ENCODE measurements at places on chromosomes 1 and 21. TPM values are rescaled to one million over a fixed set of nuclear protein-coding genes. Genes with fewer than 3 reads are reported as not detected.
A peak's percentile ranks its signal among the peaks of the same experiment; 100 is the strongest.

GRCh38 chr1:117664314-117664713 lies 58.5 kb downstream of the TENT5C start:
- no peak overlapping the region for H3K4me3 ChIP-seq
- no peaks in the 10 kb centered on the region for H3K36me3 ChIP-seq
- H3K27me3 ChIP-seq, result peaks cover 2% of the 10 kb centered on the region
- H3K27ac ChIP-seq, result no peak overlapping the region
- no peaks in the 10 kb centered on the region for H3K4me1 ChIP-seq
- no peak for DNase-seq

- H3K4me3 ChIP-seq, result no peak overlapping the region
- no peak for DNase-seq
- H3K27me3 ChIP-seq, result no peaks in the 10 kb centered on the region
- H3K4me1 ChIP-seq, result no peaks in the 10 kb centered on the region
Measured at GRCh38 chr1:219123036-219123435, 50.6 kb upstream of the LYPLAL1 start.

GRCh38 chr1:83017701-83018100 lies 981.2 kb downstream of the TTLL7 start:
- no peak overlapping the region for H3K27ac ChIP-seq
- no peaks in the 10 kb centered on the region for H3K36me3 ChIP-seq
- no peaks in the 10 kb centered on the region for H3K4me1 ChIP-seq
- H3K4me3 ChIP-seq, result no peak overlapping the region

GRCh38 chr1:240496941-240497340 lies 115.0 kb downstream of the GREM2 start:
- H3K4me3 ChIP-seq, result no peak overlapping the region
- DNase-seq, result no peak
- H3K36me3 ChIP-seq, result no peaks in the 10 kb centered on the region
- H3K27me3 ChIP-seq, result no peaks in the 10 kb centered on the region
- H3K4me1 ChIP-seq, result peaks cover 21% of the 10 kb centered on the region
- H3K27ac ChIP-seq, result no peak overlapping the region

DNA sequence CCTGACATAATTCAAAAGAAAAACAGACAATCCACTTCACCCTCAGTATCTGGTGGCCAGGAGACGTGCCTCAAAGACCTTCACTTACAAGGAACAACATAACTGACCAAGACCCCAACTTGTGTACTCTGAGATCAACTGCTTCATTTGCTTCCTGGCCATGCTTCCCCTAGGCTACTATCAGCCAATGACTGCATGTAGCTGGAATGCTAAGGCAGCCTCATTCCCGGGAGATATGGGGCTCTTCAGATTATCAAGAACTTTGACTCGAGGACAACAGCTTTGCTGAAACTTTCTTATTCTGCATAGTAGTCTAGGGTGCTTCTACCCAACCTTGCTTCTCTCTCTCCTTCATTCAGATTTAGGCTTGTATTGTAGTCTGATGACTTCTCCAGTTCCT lies 11.7 kb upstream of the UCK2 start:
- H3K27me3 ChIP-seq, result no peaks in the 10 kb centered on the region
- H3K4me3 ChIP-seq, result no peak overlapping the region
- no peaks in the 10 kb centered on the region for H3K4me1 ChIP-seq
- DNase-seq, result peak; percentile 32

GRCh38 chr1:229087339-229087738 lies 183.6 kb upstream of the RAB4A start:
- H3K27me3 ChIP-seq, result peaks cover 2% of the 10 kb centered on the region
- H3K36me3 ChIP-seq, result no peaks in the 10 kb centered on the region
- DNase-seq, result no peak

DNA sequence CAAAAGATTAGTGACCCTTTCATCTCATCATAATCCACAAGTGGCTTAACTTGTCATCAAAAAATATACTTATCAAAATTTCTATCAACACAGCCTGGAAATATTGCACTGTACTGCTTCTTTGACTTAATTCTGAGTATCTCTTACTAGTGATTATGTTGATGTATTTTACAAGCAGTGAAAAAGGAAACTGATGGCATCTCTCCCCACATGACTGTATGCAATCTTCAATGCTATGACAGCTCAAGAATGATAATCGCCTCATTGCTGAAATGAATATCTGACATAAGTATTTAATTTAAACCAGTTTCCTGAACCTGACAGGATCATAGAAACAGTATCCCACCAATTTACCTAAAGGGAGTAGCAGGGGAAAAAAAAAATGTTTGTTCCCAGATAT lies 79.5 kb downstream of the DPYD start:
- H3K4me3 ChIP-seq, result no peak overlapping the region
- DNase-seq, result no peak
- no peaks in the 10 kb centered on the region for H3K36me3 ChIP-seq

DNA sequence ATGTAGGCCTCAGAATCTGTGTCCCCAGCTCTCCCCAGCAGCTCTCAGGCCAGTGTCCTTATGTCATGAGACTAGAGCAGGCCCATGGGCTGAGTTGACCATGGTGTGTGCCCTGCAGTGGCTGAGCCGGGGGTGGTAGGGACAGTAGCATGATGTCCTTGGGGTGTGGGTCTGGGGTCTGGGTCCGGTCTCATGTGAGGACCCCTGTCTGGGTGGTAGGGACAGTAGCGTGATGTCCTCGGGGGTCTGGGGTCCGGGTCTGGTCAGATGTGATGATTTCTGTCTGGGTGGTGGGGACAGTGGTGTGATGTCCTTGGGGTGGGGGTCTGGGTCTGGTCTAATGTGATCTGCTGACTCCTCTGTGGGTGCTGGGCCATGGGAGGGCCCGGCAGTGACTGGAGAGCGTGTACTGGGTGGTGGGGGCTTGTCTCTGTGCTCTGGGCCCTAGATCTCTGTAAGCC lies 64.5 kb downstream of the OBSCN start:
- peaks cover 8% of the 10 kb centered on the region for H3K4me1 ChIP-seq
- no peak overlapping the region for H3K4me3 ChIP-seq
- no peaks in the 10 kb centered on the region for H3K27me3 ChIP-seq
- no peak for DNase-seq

GRCh38 chr1:3167255-3167654 lies 98.3 kb downstream of the PRDM16 start:
- no peaks in the 10 kb centered on the region for H3K36me3 ChIP-seq
- no peaks in the 10 kb centered on the region for H3K27me3 ChIP-seq
- H3K4me1 ChIP-seq, result peaks cover 22% of the 10 kb centered on the region

DNA sequence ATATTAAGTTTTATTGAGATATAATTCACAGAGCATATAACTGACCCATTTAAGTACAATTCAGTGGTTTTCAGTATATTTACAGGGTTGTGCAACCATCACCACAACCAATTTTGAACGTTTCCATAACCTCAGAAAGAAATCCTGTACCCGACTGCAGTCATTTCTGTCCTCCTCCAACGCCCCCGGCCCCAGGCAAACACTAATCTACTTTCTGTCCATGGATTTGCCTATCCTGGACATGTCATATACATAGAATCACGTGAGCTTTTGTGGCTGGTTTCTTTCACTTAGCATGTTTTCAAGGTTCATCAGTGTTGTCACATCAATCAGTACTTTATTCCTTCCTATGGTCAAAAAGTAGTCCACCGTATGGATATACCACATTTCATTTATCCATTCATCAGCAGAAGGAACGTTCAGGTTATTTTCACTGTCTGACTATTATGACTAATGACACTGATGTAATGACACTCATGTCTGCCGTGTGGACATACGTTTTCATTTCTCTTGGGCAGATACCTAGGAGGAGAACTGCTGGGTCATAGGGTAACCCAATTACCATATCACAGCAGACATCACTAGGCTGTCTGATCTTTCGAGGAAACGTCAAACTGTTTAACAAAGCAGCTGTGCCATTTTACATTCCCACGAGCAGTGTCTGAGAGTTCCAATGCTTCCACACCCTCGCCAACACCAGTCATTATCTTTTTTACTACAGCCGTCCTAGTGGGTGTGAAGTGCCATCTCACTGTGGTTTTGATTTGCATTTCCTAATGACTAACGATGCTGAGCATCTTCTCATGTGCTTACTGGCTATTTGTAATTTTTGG lies 30.8 kb downstream of the MRPL37 start:
- peaks cover 22% of the 10 kb centered on the region for H3K4me1 ChIP-seq
- H3K4me3 ChIP-seq, result no peak overlapping the region
- peaks cover 2% of the 10 kb centered on the region for H3K36me3 ChIP-seq
- DNase-seq, result no peak

GRCh38 chr1:17979815-17980214 lies 127.8 kb upstream of the IGSF21 start:
- no peak overlapping the region for H3K4me3 ChIP-seq
- H3K27me3 ChIP-seq, result no peaks in the 10 kb centered on the region
- no peak overlapping the region for H3K27ac ChIP-seq
- no peaks in the 10 kb centered on the region for H3K36me3 ChIP-seq

DNA sequence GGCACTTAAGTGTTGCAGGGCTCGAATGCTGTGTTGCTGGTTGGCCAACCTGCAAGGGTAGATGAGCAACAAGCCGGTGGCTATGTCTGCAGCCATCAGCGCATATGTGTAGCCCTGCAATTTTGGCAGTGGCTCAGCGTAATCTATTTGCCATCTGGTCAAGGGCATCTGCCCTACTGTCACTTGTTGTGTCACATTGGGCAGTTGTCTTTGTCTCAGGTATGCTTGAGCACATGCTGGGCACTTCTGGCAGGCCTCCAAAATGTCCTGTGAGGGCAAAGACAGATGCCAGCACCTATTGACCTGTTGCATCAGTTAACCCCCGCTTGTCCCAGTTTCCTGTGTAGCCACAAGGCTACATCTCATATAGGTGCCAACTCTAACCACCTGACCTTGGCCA lies 111.8 kb downstream of the GDAP2 start:
- H3K27ac ChIP-seq, result no peak overlapping the region
- no peak overlapping the region for H3K4me3 ChIP-seq
- no peaks in the 10 kb centered on the region for H3K36me3 ChIP-seq
- no peak for DNase-seq

GRCh38 chr1:3219005-3219790 lies 150.2 kb downstream of the PRDM16 start:
- peak; percentile 79 for DNase-seq
- H3K4me3 ChIP-seq, result no peak overlapping the region
- H3K36me3 ChIP-seq, result no peaks in the 10 kb centered on the region

- no peaks in the 10 kb centered on the region for H3K27me3 ChIP-seq
- H3K36me3 ChIP-seq, result no peaks in the 10 kb centered on the region
- peaks cover 21% of the 10 kb centered on the region for H3K4me1 ChIP-seq
- peak; percentile 99 for DNase-seq
- H3K4me3 ChIP-seq, result no peak overlapping the region
Measured at GRCh38 chr1:187691439-187691838, 862.7 kb downstream of the PLA2G4A start.

DNA sequence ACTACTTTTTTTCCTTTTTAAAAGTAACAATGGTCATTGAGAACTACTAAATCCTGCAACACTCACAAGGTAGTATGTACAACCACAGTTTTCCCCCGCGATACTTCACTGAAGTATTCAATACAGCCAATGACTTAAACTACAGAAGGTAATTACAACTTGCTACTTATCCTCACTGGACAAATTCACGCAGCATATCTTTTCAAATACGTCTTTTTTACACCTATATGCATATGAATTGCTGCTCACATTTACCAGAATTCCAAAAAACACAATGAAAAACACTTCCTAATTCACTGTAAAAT lies 12.4 kb downstream of the NRIP1 start:
- DNase-seq, result no peak
- peak overlapping the region; percentile 13 for H3K27ac ChIP-seq
- peaks cover 6% of the 10 kb centered on the region for H3K4me1 ChIP-seq
- H3K27me3 ChIP-seq, result no peaks in the 10 kb centered on the region
- no peak overlapping the region for H3K4me3 ChIP-seq
- H3K36me3 ChIP-seq, result no peaks in the 10 kb centered on the region

DNA sequence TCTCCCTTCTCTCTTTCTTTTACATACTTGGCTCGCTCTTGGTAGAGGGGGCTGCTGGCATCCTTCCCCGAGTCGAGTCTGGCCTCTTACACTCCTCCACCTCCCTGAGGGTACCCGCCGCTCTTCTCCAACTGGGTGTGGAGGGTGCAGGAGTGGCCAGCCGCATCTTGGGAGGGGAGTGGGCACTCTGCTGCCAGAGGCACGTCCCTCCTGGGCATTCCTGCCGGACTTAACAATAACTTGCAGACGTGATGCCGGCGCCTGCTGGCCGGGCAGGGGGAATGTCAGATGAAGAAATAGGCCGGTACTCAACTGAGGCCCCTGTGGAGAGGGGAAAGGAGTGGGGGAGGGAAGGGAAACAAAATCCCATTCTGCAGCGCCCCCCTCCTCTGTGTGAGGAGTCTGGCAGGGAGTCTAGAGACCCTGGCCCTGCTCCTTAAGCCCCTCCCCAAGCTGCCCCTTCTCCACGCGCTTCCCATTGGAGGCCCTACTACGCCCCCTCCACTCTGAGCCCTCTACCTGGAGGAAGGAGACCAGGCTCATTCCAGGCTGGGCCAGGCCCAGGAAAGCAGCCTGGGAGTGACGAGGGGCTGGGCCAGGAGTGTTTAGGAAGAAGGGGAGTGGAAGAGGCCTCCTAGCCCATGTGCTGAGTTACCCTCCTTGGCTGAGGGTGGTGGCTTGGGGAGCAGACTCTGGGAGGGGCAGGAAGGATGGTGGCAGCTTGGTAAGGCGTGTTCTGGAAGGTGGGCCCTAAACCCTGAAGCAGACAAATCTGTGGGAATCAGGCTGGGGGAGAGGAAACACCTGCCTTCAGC lies 1.8 kb downstream of the ATP2B4 start:
- H3K27me3 ChIP-seq, result no peaks in the 10 kb centered on the region
- peak overlapping the region; percentile 95 for H3K4me3 ChIP-seq
- no peak for DNase-seq

DNA sequence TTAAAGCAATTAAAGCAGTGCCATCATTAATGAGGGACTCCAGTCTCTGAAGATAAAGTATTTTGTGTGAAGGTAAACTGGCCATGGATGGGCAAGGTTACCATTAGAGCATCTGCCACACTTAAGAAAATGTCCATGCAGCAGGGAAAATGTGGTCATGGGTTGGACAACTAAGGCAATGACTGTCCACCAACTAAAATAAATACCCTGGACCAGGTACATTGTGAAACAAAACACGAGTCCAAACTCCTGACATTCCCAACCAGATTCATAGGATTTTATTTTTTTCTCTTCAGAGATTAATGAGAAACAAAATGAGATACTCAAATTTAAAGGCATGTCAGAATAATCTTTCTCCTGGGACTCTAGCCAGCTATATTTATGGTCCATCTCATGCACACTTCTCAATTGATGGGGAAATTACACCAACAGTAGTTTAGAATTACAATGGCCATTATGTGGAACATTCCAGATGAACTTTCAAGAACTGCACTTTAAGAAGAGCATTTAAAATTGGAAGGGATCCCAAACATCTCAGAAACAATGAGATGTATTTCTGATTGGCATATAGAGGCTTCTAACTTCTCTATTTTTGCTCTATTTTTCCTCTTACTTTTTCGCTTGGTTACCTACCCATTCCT lies 8.1 kb downstream of the GBP7 start:
- H3K27me3 ChIP-seq, result no peaks in the 10 kb centered on the region
- H3K4me1 ChIP-seq, result no peaks in the 10 kb centered on the region
- DNase-seq, result no peak
- H3K4me3 ChIP-seq, result no peak overlapping the region

NTNG1 gene
- 8.1 TPM for total RNA-seq

PEAR1 gene
- 8.5 TPM for total RNA-seq
